Hematopoietic multipotent progenitor cell treated with erythropoietin and hydrocortisone succinate and interleukin-3 and kit ligand, for 17 days (in vitro differentiated cells): ENCODE measurements at places on chromosomes 11 and 22.
A peak's percentile ranks its signal among the peaks of the same experiment; 100 is the strongest.

- no peak for DNase-seq
Measured at GRCh38 chr11:76361374-76361773, 19.6 kb downstream of the THAP12 start.

- peak; percentile 63 for DNase-seq
Measured at GRCh38 chr11:46315783-46316563, 31.3 kb upstream of the DGKZ start.

- no peak for DNase-seq
Measured at GRCh38 chr11:25377466-25377865, 880.6 kb downstream of the LUZP2 start.

- DNase-seq: no peak
Measured at GRCh38 chr11:32894149-32894827, 1.7 kb downstream of the QSER1 start.

DNA sequence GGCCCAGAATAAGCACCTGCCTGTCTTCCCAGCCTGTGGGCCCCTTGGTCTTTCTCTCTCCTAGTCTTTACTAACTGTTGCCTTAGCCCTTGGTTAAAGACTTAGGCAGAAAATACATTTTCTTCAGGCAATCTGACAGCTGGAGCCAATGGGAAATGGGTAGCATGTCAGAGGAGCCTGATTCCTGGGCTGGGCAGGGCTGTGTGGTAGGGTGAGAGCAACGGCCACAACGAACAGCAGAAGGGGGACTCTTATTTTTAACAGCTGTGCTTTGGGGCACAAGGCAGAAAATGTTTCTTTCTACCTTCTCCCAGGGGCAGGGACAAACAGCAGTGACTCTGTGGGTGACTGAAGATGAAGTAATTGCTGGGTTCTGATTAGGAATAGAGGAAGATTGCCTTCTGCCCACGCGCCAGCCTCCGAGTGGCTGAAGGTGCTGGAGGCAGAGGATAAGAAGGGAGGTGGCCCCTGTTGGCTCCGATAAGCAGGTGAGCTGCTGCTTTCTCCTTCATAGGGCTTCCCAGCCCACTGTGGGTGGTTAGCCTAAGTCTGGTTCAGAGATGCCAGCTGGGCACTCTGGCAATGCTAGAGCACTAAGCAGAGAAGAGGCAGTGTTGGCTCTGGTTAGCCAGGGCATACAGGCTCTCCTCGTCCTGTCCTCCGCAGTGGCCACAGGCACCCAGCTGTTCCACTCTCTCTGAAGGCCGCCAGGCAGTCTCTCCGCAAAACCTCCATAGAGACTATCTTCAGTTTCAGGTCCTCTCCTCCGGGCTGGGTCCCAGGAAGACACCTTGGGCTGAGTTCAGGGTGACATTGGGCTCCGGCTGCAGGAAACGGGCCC lies 1.5 kb downstream of the YPEL4 start:
- DNase-seq: peak; percentile 97

- no peak for DNase-seq
Measured at GRCh38 chr11:63511048-63511748, 5.3 kb downstream of the LGALS12 start.
